ENCODE measurements at places on chromosomes 2 and 18.

GRCh38 chr2:27715318-27716210 is 51.9 kb downstream of the SLC4A1AP start:
- DNase-seq = peak; percentile 80

DNA sequence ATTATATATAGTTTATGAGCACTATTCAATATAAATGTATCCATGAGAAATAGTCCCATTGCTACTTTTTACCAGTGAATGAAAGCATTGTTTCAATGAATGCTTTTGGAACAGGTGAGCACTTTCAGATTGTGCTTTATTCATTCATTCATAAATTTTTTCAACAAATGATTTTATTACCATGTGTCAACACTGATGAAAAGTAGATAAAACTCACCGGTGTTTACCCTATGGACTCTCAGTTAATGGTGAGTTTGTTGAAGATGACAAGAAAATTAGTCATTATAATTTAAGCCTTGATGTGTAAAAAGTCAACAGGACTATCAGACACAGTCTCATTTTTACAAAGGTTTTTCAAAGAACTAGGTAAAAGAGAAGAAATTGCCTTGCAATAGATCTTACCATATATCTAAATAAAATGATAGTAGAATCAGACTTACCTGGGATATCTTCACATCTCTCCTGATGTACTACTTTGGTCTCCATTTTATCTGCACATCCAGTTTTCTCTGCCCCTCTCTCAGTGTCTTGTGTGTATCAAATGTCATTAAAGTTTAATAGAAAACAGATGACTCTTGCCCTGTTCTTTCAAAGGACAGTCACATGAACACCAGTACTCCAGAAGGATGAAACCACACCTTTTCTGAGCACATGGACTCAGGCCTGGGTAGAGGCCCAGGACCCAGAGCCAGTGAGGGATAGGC is 325.3 kb upstream of the RND3 start:
- no peak for DNase-seq

DNA sequence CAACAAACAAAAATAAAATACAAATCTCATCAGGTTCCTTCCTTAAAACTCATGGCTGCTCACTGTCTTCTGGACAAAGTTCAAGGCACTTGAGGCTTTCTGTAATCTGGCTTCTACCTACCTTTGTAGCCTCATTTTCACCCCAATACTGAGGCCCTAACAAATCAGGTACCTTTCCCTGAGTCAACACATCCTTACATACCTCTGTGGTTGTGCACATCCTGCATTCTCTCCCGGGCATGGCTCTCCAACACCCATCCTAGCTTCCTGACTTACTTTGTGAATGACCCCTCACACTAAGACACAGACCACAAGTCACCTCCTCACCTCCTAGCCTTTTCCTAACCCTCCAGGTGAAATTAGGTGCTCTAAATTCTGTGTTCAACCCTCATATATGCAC is 190.9 kb downstream of the PID1 start:
- DNase-seq = no peak

DNA sequence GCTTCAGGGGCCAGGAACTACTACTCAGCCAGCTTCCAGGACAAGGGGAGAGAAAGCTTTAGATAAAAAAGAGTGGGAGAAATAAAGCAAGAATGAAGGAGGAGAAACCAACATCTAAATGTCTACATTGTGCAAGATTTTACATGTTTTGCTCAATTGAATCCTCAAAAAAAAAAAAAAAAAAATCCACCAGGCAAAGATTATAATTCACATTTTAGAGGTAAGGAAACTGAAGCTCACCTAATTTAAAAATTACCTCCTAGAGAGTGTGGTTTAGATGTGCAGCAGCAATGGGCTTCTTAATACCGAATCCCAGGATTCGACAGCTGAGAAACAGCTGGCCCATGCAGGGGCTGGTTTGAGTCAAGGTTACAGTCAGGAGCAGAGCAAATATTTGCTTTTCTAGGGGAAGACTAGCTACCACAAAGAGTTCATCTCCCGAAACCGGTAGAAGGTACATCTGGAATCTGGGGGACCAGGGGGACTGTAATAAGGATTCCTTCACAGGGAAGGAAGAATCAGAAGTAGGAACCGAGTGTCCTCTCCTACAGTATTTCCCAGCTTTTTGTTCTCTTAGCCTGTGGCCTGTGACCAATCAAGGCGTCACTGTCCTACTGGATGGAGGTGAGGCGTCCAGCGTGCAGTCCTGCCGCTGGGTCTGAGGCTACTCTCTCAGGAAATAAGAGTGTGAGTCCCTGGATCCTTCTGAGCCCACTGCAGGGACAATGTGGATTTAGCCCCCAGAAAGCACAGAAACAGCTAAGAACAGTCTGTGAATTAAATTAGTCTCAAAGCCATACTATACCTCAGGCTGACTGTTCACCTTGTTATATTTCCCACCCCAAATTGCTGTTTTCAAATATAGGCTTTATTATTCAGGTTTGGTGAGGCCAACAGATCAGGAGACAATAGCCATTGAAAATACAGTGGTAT is 42.3 kb downstream of the IL1R2 start:
- no peak for DNase-seq

DNA sequence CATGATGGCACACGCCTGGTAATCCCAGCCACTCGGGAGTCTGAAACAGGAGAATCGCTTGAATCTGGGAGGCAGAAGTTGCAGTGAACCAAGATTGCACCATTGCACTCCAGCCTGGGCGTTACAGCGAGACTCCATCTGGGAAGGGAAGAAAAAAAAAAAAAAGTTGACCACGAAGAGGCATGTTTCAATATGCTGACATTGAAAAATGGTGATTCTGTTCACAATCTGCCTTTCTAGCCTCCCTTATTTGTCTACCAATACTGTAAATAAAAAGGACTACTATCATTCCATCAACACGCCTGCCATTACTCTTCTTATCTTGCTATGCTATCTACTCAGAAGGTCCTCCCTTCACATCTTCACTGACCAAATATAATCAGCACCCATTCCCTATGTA is 18.4 kb downstream of the GFPT1 start:
- no peak for DNase-seq

GRCh38 chr2:128696421-128696820 is 377.8 kb upstream of the HS6ST1 start:
- no peak for DNase-seq

- no peak for DNase-seq
Observed at GRCh38 chr18:13610555-13611141, 115.7 kb downstream of the FAM210A start.

DNA sequence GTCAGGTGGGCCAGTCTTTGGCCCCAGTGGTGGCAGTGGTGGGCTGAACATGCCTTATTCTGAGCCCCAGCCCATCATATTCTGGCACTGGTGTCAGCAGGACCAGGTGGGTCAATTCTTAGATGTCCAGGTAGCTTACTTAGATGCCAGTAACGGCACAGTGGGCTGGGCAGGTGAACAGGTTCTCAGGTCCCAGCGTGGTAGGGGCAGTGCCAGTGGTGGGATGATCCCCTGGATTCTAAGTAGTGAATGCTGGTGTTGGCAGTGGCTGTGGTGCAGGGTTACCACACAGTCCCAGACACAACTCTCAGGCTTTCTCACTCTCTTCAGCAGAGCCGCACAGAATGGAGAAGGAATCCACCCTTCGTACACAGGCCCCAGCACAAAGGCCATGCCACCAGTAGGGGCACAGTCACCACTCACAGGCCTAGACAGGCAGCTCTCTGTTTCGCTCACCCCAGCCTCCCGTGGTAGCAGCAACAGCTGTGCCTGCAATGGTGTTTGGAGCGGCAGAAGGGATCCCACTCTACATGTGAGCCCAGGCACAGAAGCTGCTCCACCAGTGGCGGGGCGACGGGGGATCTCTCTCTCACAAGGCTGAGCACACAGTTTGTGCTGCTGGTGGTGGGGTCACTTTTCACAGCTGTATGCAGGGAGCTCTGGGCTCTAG is 97.3 kb downstream of the ANKRD12 start:
- DNase-seq = no peak

DNA sequence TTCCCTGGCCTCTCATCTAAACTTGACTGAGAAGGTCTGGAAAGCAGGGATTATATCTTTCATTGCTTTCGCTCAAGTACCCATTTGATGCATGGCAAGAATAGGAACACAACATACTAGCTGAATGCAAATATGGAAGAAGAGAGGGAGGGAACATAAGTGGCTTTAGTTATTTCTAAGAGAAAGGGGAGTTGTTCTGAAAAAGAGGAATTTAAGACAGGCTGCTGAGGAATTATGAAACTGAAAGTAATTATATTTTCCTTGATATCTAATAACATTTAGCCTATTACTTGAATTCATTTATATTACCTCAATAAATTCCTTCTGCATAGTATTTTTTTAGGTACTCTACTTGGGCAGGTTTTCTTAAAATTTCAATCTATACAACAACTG is 105.8 kb upstream of the TTN start:
- DNase-seq = no peak

DNA sequence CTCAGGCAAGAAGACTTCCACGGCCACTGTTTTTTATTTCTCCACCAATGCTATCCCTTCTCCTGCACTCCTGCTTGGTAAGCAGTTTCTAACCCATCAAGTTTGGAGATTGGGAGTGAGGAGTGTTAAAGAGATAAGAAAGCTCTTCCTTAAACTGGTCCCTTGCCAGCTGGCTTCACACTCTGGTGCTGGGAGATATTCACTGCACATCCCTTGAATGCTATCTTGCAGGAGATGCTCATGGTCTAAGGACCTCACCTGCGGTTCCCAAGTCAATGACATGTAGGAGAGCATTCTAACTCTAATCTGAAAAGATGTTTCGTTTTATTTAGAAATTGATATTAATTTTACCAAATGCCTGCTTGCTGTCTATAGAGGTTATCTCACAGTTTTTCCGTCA is 28.2 kb upstream of the CYRIA start:
- DNase-seq = no peak

- no peak for DNase-seq
Observed at GRCh38 chr2:226330206-226330605, 469.4 kb downstream of the IRS1 start.

- DNase-seq = no peak
Observed at GRCh38 chr18:13440277-13441248, 222.0 kb downstream of the LDLRAD4 start.

- DNase-seq = peak; percentile 68
Observed at GRCh38 chr2:46985512-46985911, 69.9 kb upstream of the MCFD2 start.

- no peak for DNase-seq
Observed at GRCh38 chr2:46381263-46381849, 84.1 kb downstream of the EPAS1 start.

GRCh38 chr2:158923180-158923594 is 45.3 kb upstream of the TANC1 start:
- DNase-seq = peak; percentile 21

GRCh38 chr2:111186121-111186715 is 65.5 kb downstream of the BCL2L11 start:
- no peak for DNase-seq

DNA sequence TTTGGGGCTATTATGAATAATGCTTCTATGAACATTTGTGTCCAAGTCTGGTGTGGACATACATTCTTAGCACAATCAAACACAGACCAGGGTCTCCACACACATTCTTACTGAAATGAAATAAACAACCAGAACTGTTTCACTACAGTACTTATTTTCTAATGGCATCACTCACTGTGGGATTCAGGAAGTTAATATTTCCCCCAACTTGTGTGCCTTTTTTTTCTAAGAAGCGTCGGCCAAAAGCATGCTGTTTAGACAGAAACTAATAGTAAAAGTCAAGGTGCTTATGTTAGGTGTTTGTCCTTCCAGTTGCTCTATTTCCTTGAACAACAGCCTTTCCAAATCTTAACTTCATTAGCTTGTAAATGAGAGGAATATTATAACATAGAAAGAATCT is 117.6 kb downstream of the DOCK10 start:
- no peak for DNase-seq

DNA sequence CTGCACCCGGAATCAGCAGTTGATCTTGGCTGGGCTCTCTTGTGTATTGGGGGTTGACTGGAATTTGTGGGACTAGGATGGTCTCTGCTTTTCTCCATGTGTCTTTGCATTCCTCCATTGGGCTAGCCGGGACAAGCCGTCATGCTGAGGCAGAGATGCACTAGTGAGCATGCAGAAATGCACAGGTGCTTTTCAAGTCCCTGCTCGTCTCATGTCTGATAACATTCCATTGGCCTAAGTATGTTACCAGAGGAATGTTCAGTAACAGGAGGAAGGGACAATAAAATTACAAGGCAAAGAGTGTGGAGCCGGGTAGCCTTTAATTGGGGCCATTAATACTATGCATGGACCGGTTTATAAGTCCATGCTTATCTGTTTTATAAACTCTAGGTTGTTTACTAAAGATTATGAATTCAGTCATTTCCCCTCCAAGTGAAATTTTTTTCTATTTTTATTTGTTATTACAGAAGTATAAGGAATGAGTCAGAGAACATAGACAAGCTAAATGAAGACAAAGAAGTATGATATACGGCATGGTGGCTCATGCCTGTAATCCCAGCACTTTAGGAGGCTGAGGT is 24.4 kb upstream of the AAK1 start:
- DNase-seq = peak; percentile 61

DNA sequence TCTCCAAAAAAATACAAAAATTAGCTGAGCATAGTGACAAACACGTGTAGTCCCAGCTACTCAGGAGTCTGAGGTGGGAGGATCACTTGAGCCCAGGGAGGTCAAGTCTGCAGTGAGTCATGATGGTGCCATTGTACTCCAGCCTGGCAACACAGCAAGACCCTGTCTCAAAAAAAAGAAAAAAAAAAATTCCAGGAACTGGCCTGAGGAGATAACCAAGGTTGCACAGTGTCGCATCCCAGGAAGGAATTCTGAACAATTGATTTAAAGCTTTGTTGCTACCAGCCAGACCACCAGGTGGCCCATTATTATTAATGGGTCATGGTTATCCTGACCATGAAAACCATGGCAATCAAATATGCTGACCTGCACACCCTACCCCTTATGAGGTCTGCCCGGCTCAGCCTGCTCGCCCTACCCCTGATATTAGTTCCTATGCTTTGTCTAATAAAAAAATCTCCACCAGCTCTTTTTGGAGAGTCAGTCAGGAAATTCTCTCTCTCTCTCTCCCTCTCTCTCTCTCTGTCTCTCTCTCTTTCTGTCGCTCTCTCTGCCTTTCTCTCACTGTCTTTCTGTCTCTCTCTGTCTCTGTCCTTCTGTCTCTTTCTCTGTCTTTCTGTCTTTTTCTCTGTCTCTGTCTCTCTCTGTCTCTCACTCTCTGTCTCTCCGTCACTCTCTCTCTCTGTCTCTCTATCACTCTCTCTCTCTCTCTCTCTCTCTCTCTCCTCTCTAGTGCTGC is 73.7 kb downstream of the NCAPH start:
- no peak for DNase-seq

GRCh38 chr2:122433123-122433754 is 677.8 kb downstream of the TSN start:
- DNase-seq = no peak

DNA sequence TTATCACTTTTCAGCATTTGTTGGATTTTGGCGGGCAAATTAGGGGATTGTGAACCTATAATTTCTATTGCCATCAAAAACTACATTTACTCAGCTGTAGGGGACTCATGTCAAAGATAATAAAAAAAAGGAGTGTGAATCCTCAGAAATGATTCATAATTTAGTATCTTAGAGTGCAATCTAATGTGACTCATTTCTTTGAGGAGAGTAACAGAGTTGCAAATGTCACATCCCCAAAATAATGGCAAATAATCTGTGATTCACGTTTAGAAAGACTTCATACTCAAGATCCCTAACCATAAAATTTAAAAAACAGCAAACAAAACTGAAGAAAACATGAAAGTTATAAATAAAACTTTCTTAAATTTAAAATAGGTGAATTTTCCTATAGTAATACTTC is 373.0 kb downstream of the CDH2 start:
- peak; percentile 63 for DNase-seq

- DNase-seq = no peak
Observed at GRCh38 chr2:168658706-168659105, 143.7 kb upstream of the NOSTRIN start.
